Stimulated activated CD4-positive, alpha-beta T cell treated with anti-CD3 and anti-CD28 coated beads, Interleukin-12 subunit alpha, Interleukin-12 subunit beta, amount 100 ng/mL, for 48 hours (primary cell): ENCODE measurements at places on chromosomes 2 and 18.

DNA sequence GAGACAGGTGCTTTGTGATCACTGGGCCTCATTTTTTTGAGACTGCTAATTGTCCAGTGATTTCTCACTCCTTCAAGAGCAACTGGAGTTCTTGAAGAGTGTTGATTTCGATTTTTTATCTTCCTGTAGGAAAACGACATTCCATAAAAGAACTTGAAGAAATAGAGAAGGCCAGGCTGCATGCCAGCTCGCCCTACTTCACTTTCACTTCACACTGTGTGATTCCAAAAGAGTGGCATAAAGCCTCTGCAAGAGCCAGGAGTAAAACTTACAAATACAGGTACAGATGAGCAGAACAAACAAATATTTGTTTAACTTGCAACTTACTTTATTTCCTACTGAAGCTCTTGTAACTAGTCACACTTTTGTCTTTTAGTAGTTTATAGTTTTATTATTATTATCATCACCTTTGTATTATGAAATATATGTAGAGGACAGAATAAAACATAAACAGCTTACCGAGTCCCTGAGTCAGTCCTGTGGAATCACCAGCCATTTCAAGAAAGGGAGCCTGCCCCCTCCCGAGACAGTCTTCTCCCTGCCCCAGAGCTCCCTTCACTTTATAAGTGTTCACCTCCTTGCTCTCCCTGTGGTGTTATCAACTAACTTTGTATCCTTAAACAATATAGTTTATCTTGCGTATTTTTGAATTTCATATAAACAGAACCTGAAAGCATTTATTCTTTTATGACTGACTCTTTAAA, 8.7 kb downstream of the FAM228A start:
- no peak for DNase-seq

DNA sequence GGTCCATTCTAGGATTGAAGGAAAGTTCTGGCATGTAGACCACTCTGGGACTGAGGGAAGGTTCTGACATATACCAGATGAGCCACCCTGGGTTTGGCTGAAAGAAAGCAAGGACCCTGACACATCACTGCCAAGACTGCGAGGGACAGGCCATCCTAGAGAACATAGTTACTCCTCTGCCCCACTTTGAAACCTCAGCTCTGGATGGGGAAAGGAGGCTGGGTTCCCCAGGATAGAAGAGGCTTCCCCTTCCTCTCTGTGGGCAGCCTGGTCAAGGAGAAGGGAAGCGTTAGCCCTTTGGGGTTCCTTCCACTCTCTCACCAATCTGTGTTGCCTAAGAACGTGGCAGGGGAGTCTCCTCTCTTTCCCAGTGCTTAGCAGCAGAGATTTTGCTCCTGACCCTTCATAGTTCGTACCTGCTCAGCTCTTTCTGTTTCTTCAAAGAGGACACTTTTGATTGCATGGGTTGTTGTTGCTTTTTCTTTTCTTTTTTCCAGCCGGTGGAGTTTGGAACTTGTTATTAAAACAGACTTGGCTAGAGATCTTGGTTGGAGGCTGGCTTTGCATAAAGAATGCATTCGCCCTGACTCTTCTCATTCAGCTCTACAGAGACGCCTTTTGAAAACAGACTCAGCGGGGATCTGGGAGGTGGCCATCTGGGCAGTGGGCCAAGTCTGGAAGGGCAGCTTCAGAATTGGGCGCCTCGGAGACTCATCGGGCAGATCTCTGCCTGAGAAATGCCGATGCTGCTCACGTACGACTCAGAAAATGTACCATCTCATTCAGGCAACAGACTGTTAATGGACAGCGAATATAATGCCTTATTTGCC, 166.1 kb downstream of the CLIP4 start:
- DNase-seq: no peak

DNA sequence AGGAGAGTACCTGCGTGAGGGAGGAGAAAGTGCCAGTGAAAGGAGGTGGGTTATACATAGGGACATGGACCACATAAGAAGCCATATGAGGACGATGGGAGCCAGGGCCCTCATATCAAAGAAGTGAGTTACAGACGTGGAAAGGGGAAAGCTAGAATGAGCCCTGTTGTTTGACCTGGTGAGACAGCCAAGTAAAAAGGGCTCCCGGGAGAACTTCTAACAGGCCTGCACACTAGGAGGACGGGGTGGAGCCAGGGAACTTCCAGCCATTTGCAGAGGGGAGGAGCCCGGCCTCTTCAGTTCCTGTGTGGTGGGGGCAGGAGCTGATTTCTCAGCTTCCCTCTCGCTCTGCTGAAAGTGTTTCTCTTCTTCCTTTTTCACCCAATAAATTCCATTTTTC, 84.1 kb upstream of the SLC66A3 start:
- no peak for DNase-seq

DNA sequence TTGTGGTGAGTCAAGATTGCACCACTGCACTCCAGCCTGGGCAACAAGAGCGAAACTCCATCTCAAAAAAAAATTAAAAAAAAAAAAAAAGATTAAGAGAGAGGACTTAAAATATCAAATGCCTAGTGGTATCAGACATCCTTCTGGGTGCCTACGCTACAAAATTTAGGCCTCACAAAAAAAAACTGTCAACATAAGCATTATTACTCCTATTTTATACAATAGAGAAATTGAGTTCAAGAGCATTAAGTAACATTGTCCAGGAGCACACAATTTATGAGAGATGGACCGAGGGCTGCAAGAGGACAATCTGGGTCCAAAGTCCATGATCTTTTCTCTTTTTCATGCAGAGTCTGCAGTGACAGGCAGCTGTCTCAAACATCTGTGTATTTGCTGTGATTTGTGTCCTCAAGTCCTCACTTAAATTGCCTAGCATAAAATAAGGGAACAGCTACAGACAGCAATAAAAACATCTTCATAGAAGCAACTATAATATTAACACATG, 62.4 kb downstream of the OSR1 start:
- no peak for DNase-seq

GRCh38 chr2:174492963-174493431, 6.2 kb upstream of the GPR155 start:
- no peak for DNase-seq

DNA sequence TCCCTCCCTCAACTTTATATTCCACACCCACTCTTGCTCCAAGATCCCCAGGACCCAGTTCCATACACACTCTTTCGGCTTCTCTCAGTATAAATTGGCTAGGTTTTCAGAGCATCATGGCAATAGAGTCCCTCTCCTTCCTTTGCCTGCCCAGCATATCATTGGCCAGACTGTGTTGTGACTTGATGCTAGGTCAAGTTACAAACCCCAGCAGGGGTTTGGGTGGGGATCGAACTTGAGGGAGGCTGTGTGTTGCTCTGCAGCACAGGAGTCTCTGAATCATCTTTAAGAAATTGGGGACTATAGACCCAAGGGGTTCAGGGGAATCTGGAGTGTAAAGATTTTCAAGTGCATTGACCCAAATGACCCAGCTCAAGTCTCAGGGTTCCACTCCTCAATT, 477.5 kb upstream of the MEIS1 start:
- DNase-seq: no peak

- no peak for DNase-seq
These were observed 64.4 kb upstream of the SPAG16 start for GRCh38 chr2:213219816-213220215.

DNA sequence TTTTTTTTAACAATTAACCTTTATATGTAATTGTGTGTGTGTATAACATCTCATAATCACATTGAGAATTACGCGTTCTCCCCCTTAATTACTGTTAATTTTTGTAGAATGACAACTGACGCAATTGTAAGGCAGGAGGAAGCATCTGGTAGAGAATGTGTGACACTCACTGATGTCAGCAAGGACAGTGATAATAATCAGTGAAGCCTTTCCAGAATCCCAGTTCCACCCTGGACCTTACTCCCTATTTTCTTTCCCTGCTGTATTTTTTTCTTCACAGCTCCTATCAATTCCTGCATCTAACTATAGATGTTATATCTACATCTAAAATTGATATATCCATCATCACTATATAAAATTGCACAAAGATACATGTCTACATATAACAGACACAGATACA, 16.1 kb upstream of the STRN start:
- no peak for DNase-seq

DNA sequence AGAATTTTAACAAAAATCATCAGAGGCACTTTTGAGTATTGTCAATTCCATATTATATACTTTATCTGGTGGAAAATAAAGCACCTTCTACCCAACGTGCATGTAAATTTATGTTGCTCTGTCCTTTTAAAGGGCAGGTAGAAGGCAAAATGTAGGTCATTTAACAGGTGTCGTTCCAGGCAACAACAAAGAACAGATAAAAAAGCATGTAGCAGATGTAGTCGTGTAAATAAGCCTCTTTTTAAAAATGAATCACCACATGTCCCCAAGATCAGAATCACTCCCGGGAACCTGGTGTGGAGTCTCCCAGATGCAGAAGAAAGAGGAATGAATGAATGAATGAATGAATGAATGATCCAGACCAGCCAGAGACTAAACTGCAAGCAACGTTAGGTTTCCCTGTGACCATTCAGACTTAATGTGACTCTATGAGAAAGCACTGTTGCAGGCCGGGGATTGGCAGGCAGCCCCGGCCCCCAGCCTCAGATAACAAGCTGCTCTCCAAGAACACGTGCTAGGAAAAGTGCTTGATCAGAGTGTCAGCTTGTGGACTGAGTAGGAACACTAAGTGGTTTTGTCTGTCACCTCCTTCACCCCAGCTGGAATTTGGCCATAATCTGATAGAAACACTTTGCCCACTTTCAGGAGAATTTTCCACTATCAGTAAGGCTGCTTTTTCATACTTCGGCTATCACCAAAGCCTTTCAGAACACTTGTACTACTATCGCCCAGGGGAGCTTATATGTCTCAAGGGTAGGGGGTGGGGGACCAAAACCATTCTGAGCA, 100.6 kb downstream of the CDK15 start:
- no peak for DNase-seq
